ENCODE measurements at places on chromosomes 7 and 10.

- DNase-seq: peak; percentile 55
These were observed 7.7 kb downstream of the AGR3 start for GRCh38 chr7:16874066-16874465.

DNA sequence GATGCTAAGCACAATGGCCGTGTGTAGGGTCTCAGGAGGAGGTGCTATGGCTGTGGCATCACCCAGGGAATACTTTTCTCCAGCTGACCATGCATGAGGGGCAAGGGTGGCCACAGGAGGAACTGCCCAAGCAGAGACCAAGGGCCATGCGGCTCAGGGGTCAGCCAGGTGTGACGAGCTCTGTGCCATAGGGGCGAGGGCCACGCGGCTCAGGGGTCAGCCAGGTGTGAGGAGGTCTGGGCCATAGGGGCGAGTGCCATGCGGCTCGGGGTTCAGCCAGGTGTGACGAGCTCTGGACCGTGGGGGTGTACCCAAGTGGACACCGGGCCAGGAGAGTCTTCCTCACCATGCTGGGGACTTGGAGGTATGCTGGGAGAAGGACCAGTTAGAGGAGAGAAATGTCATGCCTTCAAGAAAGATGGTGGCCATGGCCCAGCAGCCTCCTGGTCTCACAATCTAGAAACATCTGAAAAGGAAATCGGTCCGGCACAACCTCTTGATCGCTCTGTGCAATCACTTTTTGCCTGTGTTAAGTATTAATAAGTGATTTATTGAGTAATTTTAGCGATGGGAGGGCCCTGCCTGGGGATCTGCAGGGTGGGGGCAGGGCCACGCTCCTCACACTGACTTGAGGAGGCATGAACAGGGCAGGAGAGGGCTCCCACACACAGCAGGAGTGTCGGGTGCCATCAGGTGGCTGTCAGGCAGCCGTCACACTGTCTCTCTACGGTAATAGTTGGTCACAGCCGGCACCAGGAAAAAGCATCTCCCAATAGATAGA, 265.0 kb downstream of the ADARB2 start:
- DNase-seq: no peak

DNA sequence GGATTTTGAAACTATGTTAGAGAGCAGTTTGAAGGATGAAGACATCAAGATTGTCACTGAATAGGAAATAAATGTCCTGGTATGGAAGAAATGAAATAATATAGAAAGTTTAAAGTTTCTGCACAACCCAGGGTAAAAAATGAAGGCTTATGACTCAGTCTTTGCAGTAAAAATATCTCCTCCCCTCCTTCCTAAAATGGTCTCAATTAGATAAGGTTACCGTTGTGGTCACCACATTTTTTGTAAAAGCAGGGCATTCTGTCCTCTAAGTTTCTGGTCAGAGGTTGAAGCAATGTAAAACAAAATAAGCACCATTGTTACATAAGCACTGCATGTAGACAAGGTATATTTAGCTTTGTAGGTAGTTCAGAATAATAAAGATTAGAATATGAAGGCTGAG, 403.5 kb downstream of the SUGCT start:
- DNase-seq: no peak

DNA sequence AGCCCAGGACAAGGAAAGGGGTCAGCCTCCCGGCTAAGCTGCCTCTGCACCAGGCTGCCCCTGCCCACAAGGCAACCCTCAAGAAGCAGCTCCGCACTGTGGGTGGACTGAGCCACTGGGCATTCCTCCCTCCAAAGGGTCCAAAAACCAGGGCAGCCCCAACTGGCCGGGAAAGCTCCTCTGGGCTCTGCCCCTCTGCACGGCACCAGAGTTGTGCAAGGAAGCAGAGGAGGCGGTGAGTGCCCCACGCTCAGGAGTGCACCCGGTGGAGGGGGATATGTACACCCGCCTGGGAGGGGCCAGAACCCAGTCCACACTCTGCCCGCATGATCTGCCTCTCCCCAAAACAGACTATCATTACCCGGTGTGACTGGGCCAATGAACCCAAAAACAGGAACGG, 43.8 kb downstream of the PTPRN2 start:
- no peak for DNase-seq

- peak; percentile 37 for DNase-seq
These were observed 10.4 kb upstream of the PRKG1 start for GRCh38 chr10:51063659-51064535.

DNA sequence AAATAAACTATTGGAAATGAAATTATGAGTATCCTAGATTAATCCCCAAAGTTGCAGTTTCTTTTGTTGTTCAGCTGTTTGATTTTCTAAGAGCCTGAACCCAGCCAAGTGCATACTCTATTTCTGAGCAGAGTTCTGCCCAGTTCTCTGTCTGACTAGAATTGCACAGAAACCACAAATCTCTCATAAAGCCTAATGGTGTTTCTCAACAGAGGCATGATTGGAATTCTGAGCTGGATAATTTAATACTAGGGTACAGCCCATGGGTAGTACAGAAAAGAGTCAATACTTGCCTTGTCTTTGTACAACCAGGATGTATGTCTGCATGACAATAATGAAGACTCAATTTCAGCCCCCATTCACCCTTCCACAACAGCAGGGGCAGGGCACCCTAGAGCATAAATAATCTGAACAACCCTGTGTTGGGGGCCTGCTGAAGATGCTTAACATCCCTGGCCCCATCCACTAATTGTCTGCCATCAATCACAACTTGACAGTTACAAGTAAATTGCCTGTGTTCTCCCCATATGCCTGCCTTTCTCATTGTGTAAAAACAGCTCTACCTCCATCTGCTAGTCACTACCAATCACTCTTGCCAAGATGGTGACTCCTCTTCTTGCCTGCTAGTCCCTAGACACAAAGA, 114.4 kb downstream of the NPSR1 start:
- DNase-seq: no peak

DNA sequence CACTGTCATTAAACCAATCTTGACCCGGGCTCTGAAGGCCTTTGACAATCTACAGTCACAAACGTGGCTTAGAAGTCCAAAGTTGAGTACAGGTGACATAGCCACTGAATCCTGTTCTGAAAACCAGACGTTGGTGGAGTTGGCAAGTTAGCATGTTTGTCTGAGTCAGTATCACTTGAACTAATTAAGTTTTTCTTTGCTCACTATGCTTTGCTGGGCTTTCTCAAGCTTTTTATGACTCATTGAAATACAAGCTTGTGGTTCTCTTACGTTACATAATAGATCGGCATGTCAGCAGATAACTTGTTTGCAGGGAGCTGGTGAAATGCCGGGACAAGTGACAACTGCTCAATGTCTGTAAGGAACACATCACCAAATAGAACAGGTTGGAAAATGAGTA, 53.8 kb downstream of the ARL5B start:
- peak; percentile 79 for DNase-seq

GRCh38 chr10:91924212-91925021, 847 bp downstream of the BTAF1 start:
- no peak for DNase-seq

GRCh38 chr7:30743371-30744074, 8.4 kb upstream of the INMT start:
- DNase-seq: peak; percentile 49

GRCh38 chr10:59812519-59813122, 59.4 kb upstream of the MRLN start:
- DNase-seq: no peak

- DNase-seq: no peak
These were observed 73.6 kb upstream of the DNAAF5 start for GRCh38 chr7:652881-653280.

DNA sequence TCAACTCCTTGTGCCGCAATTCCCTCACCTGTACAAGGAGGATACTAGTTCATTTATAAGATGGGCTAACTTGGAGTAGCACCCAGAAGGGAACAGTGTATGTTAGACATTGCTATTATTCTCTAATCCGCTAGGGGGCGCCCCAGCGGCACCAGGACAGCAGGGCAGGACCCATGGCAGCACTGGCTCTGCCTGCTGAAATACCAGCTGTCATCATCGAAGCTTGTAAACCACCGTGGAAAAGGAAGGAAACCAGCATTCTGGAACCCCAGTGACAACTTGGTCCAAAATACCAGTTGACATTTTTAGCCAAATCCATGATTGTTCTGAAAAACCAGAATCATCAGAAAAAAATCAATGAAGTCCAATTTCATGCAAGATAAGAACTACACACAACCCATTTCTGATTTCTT, 134.4 kb downstream of the ITGA8 start:
- DNase-seq: peak; percentile 62

- no peak for DNase-seq
These were observed 1439.9 kb upstream of the CELF2 start for GRCh38 chr10:9577746-9578145.

DNA sequence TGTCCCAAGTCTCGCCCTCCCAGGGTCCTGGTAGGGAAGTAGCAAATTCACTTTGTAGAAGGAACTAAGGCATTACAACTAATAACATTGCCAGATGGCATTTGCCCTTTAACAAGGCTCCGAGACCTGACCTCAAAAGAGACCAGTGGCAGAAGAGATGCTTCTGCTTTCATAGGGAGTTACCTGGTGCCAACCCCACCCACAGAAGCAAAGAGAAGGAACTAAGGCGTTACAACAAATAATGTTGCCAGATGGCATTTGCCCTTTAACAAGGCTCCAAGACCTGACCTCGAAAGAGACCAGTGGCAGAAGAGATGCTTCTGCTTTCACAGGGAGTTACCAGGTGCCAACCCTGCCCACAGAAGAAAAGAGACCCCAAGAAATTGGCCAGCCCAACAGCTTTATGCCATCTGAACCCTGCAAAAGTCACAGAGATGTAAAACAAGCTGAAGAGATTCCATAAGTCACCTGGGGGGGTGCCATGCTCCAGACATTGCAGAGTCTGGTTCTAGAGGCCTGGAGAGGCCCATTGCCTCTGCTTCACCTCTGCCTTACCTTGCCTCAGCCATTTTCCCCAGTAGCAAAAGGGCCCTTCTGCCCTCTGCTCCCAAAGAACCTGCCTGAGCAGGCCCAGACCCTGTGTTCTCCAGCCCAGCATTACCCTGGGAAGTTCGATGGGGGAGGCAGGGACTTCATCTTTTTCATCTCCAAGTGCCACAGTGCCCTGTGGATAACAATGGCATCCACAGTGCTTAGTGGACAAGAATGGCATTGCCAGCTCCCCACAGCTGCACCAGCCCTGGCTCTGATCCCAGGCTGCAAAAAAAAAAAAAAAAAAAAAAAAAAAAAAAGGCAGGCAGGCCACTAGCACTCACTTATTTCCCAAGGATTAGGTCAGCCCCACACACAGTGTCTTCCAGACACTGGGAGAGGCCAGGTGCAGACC, 179.5 kb upstream of the PLXNA4 start:
- peak; percentile 26 for DNase-seq

DNA sequence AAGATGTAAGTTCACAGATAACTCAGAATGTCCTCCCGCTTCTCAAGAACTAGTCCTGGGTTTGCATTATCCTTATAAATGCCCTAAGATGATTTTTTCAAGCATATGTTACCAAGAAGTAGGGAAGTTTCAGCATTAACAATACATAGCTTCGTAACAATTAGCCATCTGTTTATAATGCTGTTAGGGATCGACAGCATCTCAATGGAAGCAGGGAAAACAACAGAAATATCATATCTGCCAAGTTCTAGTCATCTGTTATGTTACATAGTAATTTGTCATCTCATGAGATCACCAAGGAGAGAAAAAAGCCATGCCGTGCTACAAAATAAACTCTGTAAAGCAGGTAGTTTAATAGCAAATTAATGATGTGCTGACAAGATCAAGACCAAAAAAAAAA, 731.5 kb upstream of the C7orf33 start:
- DNase-seq: no peak

GRCh38 chr7:151225948-151226510, 976 bp downstream of the ABCF2 start:
- peak; percentile 45 for DNase-seq

GRCh38 chr7:101950450-101951119, 133.2 kb downstream of the CUX1 start:
- DNase-seq: peak; percentile 65

- no peak for DNase-seq
These were observed 398.9 kb downstream of the ADRA2A start for GRCh38 chr10:111475720-111476119.

DNA sequence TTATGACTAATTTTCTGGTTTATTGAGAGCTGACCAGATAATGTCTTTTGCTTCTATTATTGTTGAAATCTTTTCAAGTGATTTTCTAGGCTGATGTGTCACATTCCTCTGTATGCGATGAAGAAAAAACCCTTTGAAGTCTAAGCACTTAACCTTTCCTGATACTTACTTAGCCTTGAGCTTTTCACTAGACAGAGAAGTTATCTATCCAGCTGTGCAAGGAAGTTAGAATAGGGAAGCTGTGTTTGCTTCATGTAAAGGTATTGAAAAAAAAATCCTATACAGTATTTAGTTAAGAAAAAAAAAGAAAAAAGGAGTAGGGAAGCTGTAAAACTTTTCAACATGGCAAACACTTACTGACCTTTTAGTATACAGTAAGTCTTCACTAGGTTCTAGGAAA, 117.6 kb upstream of the DNAJB12 start:
- DNase-seq: no peak

DNA sequence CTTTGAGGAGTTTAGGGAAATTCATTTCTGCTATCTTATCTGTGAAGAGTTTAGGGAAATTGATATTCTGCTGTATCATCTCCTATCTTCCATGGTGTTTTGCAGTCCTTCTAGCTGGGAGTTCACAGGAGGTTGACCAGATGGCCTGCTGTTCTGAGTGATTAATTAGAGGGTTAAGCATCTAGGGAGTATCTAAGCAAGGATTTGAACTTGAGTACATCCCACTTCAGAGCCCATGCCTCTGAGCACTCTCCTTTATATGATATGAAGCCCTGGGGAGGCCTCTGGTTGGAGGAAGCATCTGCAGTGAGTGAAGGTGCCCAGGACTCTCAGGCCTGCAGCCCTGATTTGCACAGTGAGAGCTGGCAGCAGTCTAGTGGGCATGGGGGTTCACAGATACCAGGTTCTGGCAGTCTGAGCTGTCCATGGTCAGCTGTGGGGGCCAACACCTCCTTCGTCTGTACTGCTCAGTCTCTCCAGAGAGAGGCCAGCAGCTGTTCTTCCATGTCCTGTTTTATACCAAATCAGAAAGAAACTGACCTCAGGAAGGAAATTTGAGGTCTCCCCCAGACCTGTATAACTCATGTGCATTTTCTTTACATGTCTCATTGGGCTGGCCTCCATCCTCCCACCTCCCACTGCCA, 156.9 kb downstream of the PLCE1 start:
- DNase-seq: no peak

GRCh38 chr7:4470246-4470645, 211.8 kb upstream of the FOXK1 start:
- DNase-seq: no peak

DNA sequence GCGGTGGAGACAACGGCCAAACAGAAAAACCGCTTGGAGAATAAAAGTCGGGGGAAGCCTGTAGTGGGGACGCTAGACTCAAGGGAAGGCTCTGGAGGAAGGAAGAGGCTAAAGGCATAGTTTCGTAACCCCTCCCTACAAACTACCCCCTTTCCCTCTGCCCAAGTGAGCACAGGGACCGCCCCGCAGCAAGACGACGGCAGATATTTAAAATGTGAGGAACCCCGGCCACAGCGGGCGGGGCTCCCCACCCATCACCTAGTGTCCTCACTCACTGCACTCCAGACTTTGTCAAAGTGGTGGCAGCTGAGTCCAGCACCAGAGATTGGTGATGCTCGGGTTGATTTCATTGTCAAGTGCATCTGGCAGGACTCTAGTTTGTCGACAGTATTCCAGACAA, 69.1 kb downstream of the PRKAG2 start:
- no peak for DNase-seq

- no peak for DNase-seq
These were observed 185.1 kb upstream of the KLF6 start for GRCh38 chr10:3969876-3970666.
